ENCODE measurements at places on chromosomes 3 and 15.
A peak's percentile ranks its signal among the peaks of the same experiment; 100 is the strongest.

DNA sequence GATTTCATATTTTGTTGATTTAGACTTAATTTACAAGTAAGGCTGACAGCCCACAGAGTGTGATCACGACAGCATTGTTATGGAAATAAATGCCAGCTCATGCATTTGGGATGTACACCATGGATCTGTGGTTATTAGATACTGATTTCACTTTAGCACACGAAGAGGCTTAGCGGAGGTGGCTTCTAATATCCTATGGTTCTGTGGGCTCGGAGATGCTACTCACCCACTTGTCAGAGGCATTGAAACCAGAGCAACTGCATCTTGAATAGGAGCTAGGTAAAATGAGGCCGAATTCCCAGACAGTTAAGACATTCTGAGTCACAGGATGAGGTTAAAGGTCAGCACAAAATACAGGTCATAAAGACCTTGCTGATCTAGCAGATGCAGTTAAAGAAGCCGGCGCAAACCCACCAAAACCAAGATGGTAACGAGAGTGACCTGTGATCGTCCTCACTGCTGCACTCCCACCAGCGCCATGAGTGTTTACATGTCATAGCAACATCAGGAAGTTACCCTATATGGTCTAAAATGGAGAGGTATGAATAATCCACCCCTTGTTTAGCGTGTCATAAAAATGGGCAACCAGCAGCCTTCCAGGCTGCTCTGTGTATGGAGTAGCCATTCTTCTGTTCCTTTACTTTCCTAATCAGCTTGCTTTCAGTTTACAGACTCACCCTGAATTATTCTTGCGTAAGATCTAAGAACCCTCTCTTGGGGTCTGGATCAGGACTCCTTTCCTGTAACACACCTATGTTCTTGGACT lies 117.5 kb downstream of the PGPEP1L start:
- DNase-seq = no peak

- no peak for DNase-seq
Measured at GRCh38 chr3:67215690-67216089, 217.6 kb downstream of the KBTBD8 start.

GRCh38 chr3:138748190-138748589 lies 86.5 kb downstream of the PIK3CB start:
- no peak for DNase-seq

GRCh38 chr15:89646416-89647141 lies 8.7 kb downstream of the KIF7 start:
- no peak for DNase-seq

DNA sequence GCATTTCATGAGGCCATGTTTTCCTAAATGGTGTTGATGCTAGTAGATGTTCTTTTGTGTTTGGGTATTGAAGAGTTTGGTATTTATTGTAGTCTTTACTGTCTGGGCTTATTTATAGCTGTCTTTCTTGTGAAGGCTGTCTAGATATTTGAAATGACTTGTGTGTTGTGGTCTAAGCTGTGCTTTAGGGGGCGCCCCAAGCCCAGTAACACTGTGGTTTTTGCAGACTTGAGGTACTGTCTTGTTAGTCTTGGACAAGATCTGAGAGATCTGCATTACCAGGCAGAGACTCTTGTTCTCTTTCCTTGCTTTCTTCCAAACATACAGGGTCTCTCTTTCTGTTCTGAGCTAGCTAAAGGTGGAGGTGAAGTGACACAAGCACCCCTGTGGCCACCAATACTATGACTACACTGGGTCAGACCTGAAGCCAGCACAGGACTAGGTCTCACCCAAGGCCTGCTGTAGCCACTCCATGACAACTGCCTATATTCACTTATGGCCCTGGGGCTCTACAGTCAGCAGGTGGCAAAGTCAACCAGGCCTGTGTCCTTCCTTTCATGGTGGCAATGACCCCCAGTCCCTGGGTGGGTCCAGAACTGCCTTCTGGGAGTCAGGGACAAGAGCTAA lies 152.1 kb upstream of the TBC1D5 start:
- peak; percentile 15 for DNase-seq

DNA sequence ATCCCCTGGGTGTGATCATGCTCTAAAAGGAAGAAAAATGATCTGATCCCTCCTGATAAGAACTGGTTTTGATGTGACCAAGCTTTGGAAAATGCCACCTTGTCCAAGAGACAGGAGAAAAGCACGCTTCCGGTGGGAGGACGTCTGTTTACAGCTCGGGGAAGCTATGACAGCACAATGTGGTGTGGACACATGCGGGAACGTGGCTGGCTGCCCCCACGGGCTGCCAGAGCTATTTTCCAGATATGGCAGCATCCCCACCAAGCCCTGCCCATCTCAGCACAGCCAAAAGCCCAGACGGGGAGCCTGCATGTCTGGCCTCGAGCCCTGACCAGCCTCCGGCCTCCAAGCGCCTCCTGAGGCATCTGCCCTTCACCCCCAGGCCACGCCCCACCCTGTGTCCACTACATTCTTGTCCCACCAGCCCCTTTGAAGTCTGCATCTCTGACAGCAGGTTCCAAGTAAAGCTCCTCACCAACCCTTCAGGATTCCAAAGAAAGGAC lies 63.2 kb upstream of the HRH1 start:
- DNase-seq = no peak

Data from stimulated activated CD4-positive, alpha-beta T cell treated with anti-CD3 and anti-CD28 coated beads, Interleukin-15, amount 100 ng/mL, for 1 hour (primary cell).